Motor neuron (in vitro differentiated cells): ENCODE measurements at places on chromosomes 7 and 10.
A peak's percentile ranks its signal among the peaks of the same experiment; 100 is the strongest.

GRCh38 chr10:125010362-125010761, 68.4 kb downstream of the ZRANB1 start:
- ATAC-seq: no peak

- ATAC-seq: no peak
These were observed 158.0 kb downstream of the CDH23 start for GRCh38 chr10:71554671-71555070.

- ATAC-seq: no peak
These were observed 90.7 kb upstream of the INHBA start for GRCh38 chr7:41793556-41793955.

GRCh38 chr7:68015122-68015977, 1018.7 kb downstream of the TYW1 start:
- peak; percentile 89 for ATAC-seq

GRCh38 chr10:102578782-102579181, 65.5 kb upstream of the TRIM8 start:
- ATAC-seq: no peak

GRCh38 chr10:84038035-84038434, 101.3 kb upstream of the GHITM start:
- ATAC-seq: no peak

GRCh38 chr7:128710481-128710880, 28.7 kb upstream of the CALU start:
- ATAC-seq: no peak

DNA sequence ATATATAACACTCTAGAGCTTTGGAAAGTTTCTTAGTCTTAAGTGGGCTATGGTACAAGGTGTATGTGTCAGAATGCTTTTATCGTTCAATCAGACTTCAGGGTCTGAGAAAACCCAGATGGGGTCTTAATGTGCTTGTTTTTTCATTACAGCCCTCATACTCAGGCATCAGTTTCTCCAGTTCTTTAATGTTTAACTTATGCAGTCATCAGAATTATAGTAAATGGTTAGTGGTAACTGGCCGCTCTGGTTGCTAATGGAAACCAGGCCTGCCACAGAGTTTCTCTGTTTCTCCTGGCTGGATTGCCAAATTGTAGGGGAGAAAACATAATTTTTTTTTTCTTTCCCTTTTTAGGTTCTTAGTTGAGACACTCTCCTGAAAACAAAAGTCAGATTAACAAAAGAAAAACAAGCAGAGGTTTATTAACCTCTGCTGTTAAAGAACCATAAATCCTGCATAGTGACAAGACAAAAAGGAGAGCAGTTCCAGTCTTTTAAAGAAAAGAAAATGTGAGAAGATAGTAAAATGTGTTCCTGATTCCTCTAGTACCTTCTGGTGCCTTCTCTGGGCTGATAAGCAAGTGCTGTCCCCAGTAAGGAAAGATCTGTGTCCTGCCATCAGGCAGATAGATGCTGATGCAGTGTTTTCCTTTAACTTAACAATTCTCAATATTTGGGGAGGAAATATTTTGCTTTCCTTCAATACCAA, 21.5 kb upstream of the GHITM start:
- no peak for ATAC-seq

GRCh38 chr10:126690534-126690933, 20.0 kb upstream of the C10orf90 start:
- ATAC-seq: no peak

DNA sequence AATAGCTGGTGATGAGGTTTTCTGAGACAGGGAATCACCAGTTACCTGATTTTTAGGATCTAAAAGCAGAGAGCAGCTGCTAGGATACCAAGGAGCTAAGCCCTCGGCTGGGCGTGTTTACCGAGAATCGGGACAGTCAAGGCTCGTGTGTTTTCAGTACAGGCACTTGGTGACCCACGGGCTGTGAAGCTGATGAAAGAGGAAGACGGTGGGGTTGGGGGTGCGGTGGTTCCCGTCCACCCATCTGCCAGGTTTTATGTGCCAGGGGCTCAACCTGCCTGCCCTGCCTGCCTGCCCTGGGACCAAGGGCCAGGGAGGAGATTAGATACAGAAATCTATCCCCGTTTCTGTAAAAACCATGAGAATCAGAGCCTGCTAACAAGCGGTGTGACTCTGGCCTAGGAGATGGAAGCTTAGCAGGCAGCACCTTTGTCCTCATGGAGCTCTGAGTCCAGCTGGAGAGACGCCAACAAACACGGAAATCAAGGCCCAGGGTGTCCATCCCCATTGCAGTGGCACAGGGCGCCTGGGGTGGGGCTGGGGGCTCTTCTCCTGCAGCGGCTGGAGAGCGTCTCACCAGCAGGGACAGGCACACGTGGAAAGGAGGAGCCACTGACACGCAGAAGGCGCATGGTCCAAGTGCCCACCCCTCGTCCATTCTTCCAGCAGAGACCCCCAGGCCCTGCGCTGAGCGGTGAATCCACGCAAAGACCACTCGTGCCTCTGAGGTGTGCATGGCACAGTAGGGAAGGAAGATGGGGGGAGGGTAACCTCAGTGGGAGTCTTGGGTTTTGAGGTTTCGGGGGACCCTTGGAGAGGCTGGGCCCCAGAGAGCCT, 265.0 kb upstream of the TCERG1L start:
- ATAC-seq: no peak

GRCh38 chr10:120894556-120894955, 43.4 kb downstream of the WDR11 start:
- ATAC-seq: no peak
